Immature natural killer cell (primary cell): ENCODE measurements at places on chromosomes 2 and 18.

GRCh38 chr2:180314086-180314485 lies 307.0 kb upstream of the CWC22 start:
- no peak for DNase-seq

DNA sequence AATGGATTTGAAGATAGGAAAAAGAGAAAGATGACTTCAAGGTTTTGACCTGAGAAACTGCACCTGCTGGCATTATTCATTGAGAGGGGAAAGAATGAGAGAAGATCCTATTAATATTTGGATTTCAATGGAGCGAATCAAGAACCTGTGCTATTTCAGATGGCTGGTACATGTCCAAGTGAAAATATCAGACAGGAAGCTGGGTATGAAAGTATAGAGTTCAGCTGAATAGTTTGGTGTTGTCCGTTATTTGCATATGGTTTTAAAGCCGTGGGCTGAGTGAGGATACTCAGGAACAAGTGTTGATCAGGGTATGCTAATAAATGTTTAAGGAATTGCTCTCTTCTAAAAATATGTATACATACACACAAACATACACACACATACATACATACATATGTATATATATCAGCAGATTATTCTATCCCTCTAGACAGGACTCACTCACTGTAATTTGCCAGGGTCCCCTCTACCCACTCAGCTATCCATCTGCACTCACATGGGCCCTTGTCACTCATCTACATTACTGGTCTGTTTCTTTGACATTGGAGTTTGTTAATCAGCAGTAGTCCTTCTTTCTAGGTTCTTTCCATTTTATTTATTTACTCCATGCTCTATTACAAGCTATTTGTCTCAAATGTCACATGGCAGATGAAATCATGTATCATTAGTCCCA lies 33.9 kb upstream of the IKZF2 start:
- no peak for DNase-seq

GRCh38 chr18:62339106-62339988 lies 14.2 kb downstream of the TNFRSF11A start:
- DNase-seq = no peak

DNA sequence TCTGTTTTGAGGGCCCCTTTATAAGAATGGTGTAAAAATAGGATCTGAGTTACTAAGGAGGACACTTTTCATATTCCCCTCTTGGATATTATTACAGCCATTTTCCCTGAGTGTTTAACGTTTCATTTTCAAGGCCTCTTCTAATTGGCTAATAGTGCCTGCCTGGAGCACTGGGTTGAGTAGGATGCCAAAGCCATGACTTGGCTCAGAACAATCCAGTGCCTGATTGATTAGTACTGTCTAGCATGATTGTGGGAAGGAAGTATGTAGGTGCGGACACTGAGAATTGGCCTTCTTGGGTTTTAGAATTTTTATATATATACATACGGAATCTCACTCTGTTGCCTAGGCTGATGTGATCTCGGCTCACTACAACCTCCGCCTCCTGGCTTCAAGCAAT lies 66.1 kb downstream of the NAB1 start:
- DNase-seq = no peak

- DNase-seq = no peak
These were observed 64.1 kb downstream of the TANC1 start for GRCh38 chr2:159032580-159032979.

DNA sequence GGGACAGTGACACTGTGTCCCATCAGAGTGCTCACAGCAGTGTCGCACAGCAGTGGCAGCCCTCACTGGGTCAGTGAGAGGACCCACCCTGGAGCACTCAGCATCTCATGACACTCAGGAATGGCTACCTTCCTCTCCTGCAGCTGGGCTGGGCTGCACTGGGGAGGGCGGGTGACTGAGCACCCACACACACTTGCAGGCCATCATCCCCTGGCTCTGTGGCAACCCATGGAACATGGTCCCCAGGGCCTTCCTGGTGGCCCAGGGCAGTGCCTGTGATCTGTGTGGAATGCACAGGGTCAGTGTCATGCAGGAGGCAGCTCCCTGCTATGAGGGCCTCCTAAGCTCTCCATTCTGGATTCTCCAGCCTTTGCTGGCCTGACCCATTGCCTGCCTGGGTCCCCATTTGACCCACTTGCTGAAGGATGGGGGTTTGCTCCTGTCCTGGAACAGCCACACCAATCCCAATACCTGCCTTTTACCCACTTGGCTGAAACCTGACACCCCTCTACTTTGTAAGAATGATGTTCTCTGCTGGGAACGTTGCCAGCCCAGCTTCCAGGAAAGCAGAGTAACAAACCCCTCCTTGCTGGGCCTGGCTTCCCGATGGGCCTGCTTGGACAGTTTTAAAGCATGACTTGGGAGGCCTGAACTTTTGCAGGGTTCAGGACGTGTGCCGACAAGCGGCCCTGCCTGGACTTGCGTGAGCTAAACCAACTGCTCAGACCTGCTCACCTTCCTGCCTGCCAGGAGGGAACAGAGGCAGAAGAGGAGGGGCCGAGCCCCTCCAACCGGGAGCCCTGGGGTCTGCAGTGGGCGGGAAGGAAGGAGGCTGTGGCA lies 13.7 kb downstream of the HS6ST1 start:
- no peak for DNase-seq

- DNase-seq = no peak
These were observed 335.6 kb downstream of the PIK3C3 start for GRCh38 chr18:42290318-42291307.

DNA sequence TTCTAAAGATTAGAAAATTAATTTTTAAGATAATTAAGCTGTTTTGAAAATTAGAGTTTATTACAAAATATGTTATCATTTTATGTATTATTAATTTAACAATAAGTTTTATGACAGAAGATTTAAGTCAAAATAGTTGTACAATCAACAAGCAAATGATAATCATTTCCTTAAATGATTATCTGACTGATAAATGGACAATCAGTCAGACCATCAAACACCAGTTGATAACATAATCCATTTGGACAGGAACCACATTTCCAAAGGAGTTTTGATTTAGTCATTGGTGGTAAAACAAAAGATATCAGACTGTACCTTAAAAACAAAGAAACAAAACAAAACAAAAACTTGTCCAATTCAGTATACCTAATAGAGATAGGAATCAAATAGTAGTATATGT lies 1.9 kb downstream of the TFPI start:
- DNase-seq = no peak

GRCh38 chr2:105834931-105835330 lies 90.2 kb downstream of the NCK2 start:
- DNase-seq = peak; percentile 16

DNA sequence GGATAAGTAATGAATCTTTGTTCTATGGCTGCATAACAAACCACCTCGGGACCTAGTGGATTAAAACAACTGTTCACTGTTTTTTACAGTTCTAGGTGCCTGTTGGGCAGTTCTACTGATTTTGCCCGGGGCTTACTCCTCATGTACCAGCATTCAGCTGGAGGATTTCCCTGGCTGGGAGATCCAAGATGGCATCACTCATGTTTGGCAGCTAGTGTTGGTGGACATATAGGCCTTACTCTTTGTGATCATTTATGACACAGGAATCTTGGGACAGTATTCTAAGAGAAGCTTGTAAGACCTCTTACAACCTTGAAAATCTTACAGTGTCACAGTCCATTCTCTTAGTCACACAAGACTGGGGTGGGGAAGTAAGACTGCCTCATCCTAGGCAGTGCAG lies 4.6 kb downstream of the MARCHF7 start:
- DNase-seq = no peak

GRCh38 chr2:28053597-28053996 lies 163.1 kb downstream of the BABAM2 start:
- no peak for DNase-seq

DNA sequence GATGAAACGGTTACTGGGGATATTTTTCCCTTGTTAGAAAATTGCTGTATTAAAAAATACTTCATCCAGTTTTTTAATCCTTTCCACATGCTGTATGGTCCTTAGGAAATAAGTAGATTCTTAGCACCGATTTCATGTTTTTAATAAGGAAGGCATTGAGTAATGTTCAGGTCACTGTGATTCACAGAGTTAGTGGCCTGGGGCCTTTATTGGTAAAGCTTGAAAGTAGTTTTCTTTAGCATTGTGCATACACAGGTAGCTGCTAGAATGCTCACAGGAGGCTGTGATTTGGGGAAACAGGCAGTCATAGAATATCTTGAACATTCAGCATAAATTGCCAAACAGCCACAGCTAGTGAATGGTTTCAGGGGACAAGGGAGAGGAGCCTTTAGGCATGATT lies 79.8 kb downstream of the XRCC5 start:
- DNase-seq = no peak

DNA sequence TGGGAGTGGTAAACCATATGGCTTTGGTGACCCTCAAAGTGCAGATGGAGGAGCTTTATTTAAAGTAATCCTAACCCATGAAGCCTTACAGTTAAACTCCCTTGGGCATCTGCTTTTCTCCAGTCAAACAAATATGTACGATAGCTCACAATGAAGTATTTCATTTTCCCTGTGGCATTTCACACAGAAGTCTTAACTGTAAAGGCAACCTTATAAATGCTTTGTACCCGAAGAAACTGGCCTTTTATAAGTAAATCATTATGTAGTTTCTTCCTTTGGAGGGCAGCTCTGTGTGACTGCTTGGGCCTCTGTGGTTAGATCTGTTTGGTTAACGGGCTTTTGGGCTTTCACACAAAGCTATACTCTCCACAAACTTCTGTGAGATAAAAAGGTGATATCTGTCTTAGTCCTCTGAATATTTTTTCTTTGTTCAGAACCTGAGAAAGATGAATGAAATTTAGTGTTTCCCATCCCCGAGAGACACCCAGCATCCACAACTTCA lies 46.6 kb downstream of the SCN1A start:
- no peak for DNase-seq

DNA sequence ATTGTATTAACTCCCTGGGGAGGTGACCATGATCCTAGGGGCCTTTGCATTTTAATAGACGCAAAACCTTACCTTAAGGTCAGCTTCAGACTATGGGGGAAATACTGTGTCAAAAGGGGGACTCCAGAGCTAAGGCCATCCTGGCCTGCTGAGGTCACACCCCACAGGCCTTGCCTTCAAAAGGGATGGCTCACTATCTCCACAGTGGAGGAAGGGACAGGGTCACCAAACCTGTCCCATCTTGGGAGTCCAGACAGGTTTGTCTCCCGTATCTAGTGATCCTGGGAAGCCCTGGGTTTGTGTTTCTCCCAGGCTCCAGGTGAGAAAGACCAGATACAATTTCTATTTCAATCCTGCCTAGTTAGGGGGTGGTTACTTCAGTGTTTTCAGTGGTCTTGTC lies 24.9 kb downstream of the CAPN14 start:
- DNase-seq = no peak

DNA sequence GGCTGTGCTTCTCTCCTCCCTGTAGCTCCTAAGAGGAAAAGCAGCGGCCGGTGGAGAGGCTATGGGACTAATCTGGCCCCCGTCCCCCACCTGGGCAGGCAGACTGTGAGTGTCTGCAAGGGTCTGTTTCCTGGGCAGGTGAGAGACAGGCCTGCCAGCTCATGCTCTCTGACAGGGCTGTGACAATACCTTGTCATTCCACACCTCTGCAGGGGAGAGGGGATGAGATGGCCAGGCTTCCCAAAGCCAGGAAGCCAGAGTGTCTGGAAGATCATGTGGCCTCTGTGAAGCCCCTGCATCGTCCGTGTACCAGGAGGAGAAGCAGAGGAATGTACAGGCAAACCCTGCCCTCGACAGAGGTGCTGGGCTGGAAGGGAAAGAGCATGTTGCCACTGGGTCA lies 142.5 kb upstream of the GATA6 start:
- DNase-seq = no peak

DNA sequence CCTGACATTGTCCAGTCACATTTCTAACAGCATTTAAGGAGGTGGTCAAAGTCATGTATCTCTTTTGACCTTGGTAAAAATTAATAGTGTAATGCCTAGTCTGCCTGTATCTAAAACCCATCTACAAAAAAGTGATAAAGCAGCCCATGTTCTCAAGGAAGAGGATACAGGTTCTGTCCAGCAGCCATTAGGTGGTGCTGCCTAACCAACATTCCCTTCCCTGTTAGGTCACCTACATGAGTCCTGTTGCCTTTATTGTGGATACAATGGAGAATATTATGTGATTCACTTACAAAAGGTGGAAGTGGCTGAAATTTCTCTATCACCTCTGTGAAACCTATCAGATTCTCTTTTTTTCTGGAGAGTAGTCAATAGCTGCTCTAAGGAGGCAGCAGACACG lies 52.5 kb downstream of the AQP4 start:
- DNase-seq = no peak

DNA sequence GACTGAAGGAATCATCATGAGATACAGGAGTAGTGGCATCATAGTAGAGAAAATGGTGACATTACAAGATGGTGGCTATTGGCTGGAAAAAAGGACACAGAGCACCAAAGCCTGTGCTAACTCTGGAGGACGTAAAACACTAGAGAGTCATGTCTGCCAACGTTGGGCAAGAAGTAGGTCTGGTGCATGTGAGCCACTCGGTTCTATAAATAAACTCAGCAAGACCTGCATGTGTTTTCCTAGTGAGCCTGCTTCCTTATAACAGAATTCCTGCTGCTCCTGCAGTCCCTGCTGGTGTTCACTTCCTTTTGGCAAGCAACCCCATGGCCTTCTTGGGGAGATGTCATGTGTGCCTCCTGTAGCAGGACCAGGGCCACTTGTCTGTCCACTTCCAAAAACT lies 325.2 kb downstream of the OSR1 start:
- DNase-seq = no peak

DNA sequence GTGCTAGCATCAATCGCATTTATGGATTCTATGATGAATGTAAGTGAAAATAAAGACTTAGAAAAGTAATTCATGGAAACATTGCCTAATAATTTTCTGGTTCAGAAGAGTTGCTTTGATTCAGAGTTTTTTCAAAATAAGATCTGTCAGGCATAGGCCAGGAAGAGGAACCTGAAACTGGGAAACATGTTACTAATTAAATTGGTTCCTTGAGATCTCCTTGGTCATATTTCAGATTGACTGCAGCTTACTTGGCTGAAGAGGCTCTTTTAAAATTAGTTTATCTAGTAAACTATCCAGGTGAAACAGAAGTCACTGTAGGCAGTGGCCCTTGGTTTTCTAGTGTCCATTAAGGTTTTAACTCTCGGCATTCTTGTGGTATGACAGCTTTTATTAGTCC lies 27.4 kb downstream of the PPP1CB start:
- DNase-seq = no peak

DNA sequence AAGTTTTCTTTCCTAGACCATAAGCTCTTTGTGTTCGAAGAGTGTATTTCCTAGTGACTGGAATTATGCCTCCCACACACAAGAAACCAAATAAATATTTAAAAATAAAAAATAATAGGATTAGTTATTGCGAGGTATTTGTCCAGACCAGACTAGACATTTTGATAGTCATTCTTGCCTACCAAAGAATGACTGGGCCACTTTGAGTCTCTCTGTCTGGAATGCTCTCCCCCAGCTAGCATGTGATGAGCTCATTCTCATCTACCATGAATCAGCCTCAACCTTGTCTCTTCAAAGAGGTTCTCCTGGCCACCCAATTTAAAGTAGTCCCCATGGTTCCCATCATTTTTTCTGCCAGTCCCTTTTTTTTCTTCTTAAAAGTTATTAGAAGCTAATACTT lies 13.9 kb upstream of the DSC1 start:
- no peak for DNase-seq
